ENCODE measurements at places on chromosomes 5 and 9.
A peak's percentile ranks its signal among the peaks of the same experiment; 100 is the strongest.

GRCh38 chr5:59769832-59770231, 123.7 kb downstream of the PDE4D start:
- DNase-seq: no peak

GRCh38 chr5:170479484-170479883, 24.3 kb upstream of the KCNIP1 start:
- no peak for DNase-seq

GRCh38 chr5:1383886-1384401, 39.0 kb upstream of the CLPTM1L start:
- DNase-seq: no peak

DNA sequence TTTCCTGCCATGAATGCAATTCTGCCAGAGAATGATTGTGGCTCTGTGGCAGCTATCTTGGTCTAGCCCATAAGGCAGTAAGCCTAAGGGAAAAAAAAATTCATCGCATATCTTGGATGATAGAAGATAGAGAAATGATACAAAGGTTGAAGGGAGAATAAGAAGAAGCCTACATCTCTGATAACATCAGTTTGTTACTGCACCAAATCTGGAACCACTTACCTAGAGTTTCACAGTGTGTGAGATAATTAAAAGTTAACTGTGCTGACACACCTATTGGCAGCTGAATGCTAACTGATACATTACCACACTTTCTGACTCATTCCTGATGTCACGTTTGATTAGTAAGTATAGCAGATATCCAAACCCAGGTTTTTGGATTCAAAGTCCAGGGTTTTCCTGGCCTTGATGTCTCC, 91.6 kb upstream of the TAF11L2 start:
- no peak for DNase-seq

- no peak for DNase-seq
Observed at GRCh38 chr5:29085142-29085541, 2046.8 kb upstream of the CDH9 start.

GRCh38 chr5:60540856-60541805, 158.8 kb downstream of the DEPDC1B start:
- DNase-seq: no peak

DNA sequence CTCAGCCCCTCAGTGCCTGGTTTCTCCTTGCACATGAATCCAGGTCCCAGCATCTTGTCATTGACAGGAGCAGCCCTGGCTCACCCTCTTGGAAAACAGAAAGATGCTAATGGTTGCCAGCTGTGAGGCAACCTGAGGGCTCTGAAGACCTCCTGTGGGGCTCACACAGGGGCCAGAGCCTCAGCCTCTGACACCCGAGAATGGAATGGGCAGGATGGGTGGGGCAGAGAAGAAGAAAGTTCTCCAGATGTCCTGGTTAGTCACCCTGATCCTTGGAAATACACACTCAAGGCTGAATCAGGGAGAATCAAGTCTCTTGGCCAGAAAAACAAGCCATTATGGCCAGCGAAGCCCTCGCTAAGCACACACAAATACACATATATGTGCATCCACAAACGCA, 32.3 kb upstream of the SPATA31E1 start:
- no peak for DNase-seq

DNA sequence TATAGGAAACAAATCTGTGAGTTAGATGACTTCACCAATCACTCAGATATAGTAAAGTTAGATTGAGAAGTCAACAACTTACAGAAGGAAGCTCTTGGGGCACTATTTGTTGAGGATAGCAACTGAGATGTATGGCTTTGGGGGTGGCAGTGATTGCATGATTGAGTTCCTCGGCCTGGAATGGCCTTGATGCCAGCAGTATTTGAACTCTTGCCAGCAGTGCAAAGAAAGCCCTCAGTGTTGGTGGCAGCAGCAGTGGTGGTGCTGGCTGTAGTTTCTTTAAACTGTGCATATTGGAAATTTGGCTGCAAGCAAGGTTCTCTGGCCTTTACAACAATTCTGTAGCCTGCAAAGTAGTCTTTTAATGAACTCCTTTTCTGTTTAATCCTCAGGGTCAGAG, 41.4 kb upstream of the PJA2 start:
- DNase-seq: no peak

DNA sequence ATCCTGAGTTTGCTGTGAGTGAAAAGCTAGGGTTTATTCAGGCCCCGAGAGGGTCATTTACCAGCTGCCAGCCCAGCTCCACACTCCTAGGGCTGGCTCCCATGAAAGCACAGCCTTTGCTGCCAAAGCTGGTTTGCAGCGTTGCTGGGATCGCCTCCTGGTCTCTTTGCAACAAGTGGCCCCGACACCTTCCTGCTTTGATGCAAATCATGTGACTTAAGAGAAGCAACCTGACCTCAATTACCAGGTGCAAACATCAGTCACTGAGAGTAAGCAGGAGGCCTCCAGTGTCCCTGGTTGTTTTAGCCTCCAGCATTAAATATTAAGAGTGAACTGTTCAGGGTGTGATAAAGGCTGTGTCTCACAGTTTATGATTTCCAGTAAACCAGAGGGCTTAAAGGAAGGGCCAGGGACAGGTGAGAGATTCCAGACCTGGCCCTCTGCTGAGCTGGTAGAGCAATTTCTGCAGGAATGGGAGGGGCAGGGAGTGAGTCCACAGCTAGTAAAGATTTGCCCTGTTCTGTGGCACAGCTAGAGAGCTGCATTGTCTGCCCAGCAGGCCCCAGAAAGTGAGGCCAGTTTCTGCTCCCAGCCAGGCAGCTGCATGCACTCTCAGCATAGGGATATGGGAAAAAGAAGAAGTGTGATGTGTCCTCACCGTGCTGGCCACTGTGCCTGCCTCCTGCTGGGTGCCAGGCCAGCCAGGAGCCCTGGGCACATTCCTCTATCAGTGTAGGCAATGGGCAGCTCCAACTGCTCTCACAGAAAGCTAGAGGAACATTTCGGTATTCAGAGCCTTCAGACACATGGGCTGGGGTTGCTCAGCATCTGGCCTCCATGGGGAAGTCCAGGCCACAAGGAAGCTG, 58.0 kb downstream of the SLC22A5 start:
- DNase-seq: no peak

DNA sequence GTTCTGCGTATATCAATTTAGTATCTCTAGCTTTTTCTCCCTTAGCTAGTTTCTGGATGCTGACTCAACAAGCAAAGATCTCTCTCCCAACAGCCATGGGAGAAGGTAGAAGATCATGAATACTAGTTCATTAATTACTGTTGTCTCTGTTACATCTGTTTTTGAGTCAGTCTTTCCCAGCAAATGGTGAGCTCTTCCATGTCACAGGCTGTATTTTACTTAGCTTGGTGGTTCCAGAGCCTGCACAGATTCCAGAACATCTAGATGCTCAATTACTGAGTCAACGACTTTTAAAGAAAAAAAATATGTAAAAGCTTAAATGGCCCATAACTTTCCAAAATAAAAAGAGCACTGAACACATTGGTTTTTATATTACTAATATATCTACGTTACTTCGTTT, 307.2 kb downstream of the NSG2 start:
- no peak for DNase-seq

DNA sequence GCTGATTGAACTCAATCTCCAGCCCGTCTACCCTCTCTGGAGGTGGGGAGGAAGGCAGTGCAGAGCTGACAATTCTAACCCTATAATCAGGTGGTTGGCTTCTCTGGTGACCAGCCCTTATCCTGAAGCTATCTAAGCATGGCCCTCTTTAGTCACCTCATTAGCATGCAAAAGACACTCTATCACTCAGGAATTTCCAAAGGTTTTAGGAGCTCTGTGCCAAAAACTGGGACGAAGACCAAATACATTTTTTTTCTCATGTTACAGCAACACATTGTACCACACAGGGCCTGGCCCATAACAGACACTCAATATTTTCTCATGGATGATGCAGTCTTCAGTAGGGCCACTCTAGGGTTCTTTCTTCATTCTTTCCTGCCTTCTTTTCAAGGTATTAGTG, 118.8 kb upstream of the VLDLR start:
- DNase-seq: no peak

DNA sequence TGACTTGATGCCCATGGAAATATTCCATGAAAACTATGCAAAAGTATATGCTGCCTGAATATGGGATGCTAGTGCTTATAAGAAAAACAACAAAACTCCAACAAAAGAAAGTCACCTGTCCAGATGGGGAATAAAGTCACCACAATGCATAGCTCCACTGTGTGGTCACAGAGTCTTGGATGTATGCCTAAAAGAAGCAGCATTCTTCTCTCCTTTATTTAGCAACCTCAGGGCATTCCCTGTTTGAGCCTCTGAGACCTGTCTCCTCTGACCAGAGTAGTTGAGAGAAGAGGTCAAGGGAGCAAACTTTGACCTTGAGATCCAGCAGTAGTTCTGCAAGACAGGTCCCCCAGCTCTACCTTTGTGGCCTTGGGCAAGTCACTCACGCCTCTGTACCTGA, 287.5 kb downstream of the MED10 start:
- DNase-seq: no peak

- no peak for DNase-seq
Observed at GRCh38 chr5:68240202-68240601, 24.6 kb downstream of the PIK3R1 start.

DNA sequence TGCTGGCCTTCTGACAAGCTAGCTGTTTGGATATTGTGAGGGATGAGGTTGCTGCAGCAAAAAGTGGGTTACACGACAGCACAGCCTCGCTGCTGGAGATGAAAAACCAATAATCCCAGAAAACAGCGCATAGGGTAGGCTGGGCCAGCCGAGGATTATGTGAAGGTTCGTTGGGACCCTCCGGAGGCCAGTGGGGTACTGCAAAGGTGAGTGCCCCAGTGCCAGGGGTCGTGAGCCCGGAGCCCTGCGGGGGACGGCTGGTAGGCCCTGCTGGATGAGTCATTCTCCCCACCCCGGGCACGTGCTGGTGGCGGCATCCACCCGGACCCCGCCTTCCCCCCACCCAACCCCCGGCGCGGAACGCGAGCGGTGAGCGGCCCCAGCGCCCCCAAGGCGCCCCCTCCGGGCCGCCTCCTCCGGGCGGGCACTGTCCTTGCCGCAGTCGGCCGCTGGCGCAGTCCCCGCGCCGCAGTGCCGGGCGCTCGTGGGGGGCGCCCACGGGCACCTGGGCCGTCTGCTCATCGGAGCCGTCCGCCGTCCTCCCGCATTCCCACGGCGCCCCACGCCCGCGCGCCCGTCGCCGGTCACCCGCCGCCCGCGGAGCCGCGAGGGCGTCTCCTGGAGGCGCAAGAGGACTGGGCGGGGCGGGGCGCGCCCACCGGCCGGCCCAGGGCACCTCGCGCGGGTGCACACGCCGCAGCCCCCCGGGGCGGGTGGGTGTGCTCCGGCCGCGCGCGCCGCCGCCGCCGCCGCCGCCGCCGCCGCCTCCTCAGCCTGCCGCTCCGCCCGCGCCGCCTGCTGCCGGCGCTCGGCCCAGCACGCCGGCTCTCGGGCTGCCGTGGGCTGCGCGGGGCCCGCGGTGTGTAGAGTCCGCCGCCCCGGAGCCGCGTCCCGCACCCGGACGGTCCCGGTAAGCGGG, at the start of gene PHF24:
PHF24 (plus strand) TSS at position 794 of the 919 bp plus-strand sequence. CDS start 13,014 bp downstream, outside the sequence.
- DNase-seq: no peak

DNA sequence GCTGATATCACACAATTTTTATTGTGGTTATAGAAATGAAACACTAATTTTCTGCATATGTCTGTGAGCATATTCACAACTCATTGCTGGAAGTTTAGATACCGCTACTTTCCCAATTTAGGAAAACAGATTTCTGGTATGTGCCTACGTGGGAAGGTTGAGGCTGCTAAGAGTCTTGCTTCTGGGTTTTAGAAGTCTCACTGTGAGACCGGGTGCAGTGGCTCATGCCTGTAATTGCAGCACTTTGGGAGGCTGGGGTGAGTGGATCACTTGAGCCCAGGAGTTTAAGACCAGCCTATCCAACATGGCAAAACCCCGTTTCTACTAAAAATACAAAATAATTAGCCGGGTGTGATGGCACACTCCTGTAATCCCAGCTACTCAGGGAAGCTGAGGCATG, 39.6 kb downstream of the UBAP1 start:
- DNase-seq: no peak

DNA sequence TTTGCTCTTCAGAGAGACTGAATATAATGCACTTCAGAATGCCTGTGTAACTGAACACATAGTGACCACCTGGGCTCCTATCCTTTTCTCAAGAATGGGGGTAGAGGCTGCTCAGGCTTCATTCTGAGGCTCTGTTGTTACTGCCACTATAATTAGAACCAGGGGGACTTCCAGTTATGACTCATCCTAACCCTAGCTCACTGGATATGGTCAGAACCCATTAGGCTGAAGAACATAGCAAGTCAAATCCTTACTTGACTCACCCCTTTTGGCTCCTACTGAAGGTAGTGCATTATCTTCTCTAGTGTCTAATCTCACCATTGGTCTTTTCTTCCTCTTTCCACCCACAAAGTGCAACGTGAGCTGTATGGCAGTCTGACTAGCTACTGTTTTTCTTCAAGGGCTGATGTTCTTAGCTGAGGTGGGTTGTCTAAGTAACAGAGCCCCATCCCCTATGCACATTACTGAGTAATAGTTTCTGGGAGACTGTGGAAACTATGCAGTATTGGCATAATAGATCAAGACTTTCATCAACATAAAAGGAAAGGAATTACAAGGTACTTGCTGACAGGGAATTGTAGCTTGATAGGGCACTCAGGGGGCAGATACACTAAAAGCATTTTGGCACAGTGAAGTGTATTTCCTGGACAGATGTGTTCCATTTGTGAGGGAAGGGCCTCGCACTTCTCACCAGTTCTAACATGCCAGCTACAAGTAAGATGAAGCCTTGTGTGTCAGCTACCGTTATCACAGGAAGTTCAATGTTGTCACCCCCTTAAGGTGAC, 431.0 kb upstream of the MEF2C start:
- peak; percentile 5 for DNase-seq

DNA sequence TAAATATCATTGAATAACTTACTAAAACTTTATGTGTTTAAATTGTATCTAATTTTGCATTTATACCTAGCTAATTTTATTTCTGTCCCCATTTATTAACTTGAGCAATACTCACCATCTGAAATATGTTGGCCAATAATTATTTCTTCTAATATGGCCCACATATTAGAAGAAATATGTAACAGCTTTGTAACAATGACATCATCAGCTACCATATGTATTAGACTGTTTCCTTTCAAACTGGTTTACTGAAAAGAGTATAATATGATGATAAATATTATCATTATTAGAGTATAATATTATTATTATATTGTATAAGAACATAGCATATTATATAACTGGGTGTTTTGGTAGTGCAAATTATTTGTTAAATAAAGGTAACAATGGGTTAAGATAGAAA, 220.5 kb downstream of the FBXL7 start:
- no peak for DNase-seq

GRCh38 chr9:134680393-134681060, 38.9 kb downstream of the COL5A1 start:
- no peak for DNase-seq

- DNase-seq: no peak
Observed at GRCh38 chr9:131608493-131609037, 63.2 kb downstream of the PRRT1B start.

DNA sequence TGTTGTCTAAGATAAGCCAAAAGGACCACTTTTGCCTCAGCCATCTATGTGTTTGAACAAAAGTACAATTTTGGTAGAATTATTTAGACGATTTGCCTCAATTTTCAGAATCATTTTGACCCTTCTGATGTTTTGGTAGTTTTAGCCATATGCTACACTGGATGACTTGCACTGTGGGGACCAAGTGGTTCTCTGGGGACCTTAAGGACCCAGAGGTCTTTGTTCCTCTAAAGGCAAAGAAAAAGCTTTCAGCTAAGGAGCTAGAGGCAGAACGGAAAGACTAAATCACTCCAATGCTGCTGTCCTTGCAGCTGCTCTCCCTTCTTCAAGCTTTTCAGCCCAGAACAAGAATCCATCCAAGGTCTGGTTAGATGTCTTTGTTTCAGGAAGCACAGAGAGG, 51.0 kb upstream of the APC start:
- no peak for DNase-seq
